ENCODE measurements at places on chromosomes 5 and 9.

- H3K36me3 ChIP-seq: no peaks in the 10 kb centered on the region
- DNase-seq: no peak
- no peak overlapping the region for H3K4me3 ChIP-seq
- H3K27ac ChIP-seq: no peak overlapping the region
- H3K4me1 ChIP-seq: peaks cover 16% of the 10 kb centered on the region
Measured at GRCh38 chr9:99011161-99011709, 67.5 kb downstream of the COL15A1 start.

GRCh38 chr9:99966716-99967115 is 60.3 kb downstream of the STX17 start:
- H3K4me1 ChIP-seq: no peaks in the 10 kb centered on the region
- H3K4me3 ChIP-seq: no peak overlapping the region
- no peak for DNase-seq
- H3K36me3 ChIP-seq: peaks cover 45% of the 10 kb centered on the region
- H3K27ac ChIP-seq: no peak overlapping the region

DNA sequence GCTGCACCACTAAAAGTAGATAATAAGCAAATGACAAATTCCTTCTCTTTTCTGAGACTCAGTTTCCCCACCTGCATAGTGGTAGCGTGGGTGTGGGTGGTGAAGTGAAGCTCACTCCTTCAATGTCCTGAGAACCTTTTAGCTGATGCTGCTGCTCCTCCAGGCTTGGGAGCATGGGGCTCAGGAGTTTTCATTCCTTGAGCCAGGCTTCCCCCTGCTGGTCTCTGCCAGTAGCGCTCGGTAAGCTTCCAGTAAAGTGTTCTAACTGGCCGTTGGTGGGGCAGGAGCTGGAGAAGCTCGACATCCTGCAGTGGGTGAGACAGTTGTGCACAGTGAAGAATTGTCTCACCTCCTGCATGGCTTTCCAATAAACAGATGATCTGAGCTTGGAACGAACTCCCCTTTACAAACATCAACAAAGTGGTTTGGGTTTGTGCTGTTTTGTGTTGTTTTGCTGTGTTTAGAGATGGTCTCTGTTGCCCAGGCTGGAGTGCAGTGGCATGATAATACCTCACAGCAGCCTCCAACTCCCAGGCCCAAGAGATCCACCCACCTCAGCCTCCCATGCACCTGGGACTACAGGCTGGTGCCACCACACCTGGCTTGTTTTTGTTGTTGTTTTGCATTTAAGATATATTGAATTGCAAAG is 34.6 kb downstream of the SPARC start:
- peak; percentile 38 for DNase-seq
- H3K27ac ChIP-seq: no peak overlapping the region
- no peaks in the 10 kb centered on the region for H3K36me3 ChIP-seq
- H3K4me3 ChIP-seq: no peak overlapping the region
- peaks cover 5% of the 10 kb centered on the region for H3K4me1 ChIP-seq

DNA sequence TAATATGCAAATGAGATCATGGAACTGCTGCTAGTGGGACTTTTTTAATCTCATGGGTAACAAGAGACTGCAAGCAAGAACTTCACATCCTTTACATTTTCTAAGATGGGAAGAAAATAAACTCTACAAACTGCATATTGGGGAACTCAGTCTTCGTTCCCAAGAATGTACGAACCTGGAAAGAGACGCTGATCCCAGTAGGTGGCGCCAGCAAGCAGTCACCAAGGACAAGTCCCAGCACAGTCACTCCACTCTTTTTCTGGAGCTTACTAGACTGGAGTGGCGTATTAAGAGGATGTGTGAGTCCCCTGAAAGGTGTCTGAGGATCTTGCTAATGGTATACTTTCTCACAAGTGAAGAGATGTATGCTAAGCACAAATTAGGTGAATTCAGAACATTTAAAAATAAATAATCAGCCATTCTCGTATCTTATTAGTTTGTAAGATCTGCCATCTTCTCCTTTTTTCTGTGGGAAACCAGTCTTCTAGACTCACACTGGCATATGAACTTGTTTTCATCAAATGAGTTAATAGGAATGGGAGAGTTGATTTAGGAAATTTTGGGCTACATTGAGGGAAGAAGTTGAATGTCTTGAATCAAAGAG is 16.0 kb upstream of the PUM3 start:
- DNase-seq: peak; percentile 29
- H3K4me3 ChIP-seq: no peak overlapping the region
- no peaks in the 10 kb centered on the region for H3K36me3 ChIP-seq
- H3K27me3 ChIP-seq: peaks cover 5% of the 10 kb centered on the region

DNA sequence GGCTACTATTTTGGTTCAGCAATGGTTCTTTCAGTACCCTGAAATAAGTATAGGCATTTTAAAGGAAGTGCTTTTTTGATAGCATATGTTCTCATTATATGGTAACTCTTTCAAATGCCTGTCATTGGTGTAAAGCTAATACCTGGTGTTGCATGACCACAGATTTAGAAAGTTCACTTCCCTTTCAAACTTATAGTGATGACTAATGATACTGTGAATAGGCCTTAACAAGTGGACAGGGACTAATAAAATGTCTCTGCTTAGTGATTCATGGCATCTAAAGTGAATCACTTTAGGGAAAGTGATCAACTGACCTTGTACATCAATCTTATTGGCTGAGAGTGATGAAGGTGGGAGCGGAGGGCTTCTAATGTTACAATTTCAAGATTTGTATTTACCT is 21.6 kb downstream of the MRPL22 start:
- no peaks in the 10 kb centered on the region for H3K4me1 ChIP-seq
- no peak for DNase-seq
- no peak overlapping the region for H3K4me3 ChIP-seq
- H3K36me3 ChIP-seq: peaks cover 78% of the 10 kb centered on the region

GRCh38 chr9:32384002-32384363 is 460 bp upstream of the ACO1 start:
- H3K27ac ChIP-seq: no peak overlapping the region
- H3K4me1 ChIP-seq: peaks cover 27% of the 10 kb centered on the region
- no peaks in the 10 kb centered on the region for H3K36me3 ChIP-seq
- peaks cover 5% of the 10 kb centered on the region for H3K27me3 ChIP-seq

- H3K27me3 ChIP-seq: no peaks in the 10 kb centered on the region
- no peak for DNase-seq
- H3K4me1 ChIP-seq: no peaks in the 10 kb centered on the region
- no peak overlapping the region for H3K4me3 ChIP-seq
- H3K27ac ChIP-seq: no peak overlapping the region
Measured at GRCh38 chr9:108612513-108612912, 243.3 kb downstream of the ACTL7B start.

- no peaks in the 10 kb centered on the region for H3K36me3 ChIP-seq
- H3K27me3 ChIP-seq: peaks cover 2% of the 10 kb centered on the region
- no peak overlapping the region for H3K4me3 ChIP-seq
- H3K27ac ChIP-seq: no peak overlapping the region
Measured at GRCh38 chr9:126304971-126305320, 21.7 kb upstream of the MVB12B start.

DNA sequence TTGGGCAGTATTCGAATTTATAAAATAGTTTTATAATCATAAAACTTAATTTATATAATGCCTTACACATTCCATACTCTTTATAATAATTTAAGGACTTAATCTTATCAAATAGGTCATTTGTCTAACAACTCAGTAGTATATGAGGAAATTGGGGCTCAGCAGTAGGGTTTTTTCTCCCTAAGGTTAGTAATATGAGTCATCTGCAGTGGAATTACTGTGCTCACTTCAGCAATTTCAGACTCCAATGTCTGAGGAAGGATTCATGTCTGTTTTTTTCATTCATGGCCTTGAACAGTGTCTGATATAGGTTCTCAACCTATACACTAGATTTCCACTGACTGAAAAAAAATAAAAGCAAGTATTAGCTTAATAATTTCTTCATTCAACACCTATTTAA is 7.4 kb downstream of the DMRTA1 start:
- no peaks in the 10 kb centered on the region for H3K4me1 ChIP-seq
- no peak overlapping the region for H3K4me3 ChIP-seq
- H3K36me3 ChIP-seq: no peaks in the 10 kb centered on the region
- H3K27ac ChIP-seq: no peak overlapping the region
- DNase-seq: no peak
- no peaks in the 10 kb centered on the region for H3K27me3 ChIP-seq

GRCh38 chr9:111957856-111958631 is 61.4 kb downstream of the UGCG start:
- no peak overlapping the region for H3K27ac ChIP-seq
- H3K4me1 ChIP-seq: peaks cover 13% of the 10 kb centered on the region

GRCh38 chr5:82426464-82427154 is 148.5 kb upstream of the RPS23 start:
- DNase-seq: no peak
- no peak overlapping the region for H3K4me3 ChIP-seq
- H3K27ac ChIP-seq: no peak overlapping the region
- H3K4me1 ChIP-seq: no peaks in the 10 kb centered on the region
- H3K36me3 ChIP-seq: no peaks in the 10 kb centered on the region

DNA sequence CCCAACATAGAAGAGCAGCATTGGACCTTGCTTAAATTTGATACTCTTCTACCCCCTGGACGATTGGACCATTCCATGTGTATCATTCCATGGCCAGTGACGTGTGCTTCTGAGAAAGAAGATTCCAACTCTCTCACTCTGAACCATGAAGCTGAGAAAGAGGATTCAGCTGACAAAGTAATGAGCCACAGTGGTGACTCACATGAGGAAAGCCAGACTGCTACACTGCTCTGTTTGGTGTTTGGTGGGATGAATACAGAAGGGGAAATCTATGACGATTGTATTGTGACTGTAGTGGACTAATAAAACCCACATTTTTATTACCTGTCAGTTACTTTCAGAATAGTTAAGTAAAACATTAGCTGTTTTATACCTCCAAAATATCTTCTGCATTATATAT is 7.5 kb downstream of the HSPA5 start:
- no peak overlapping the region for H3K27ac ChIP-seq
- DNase-seq: no peak
- H3K36me3 ChIP-seq: peaks cover 61% of the 10 kb centered on the region
- H3K4me1 ChIP-seq: peaks cover 16% of the 10 kb centered on the region
- H3K4me3 ChIP-seq: no peak overlapping the region

GRCh38 chr9:3285365-3286161 is 240.2 kb downstream of the RFX3 start:
- no peak overlapping the region for H3K4me3 ChIP-seq
- H3K4me1 ChIP-seq: no peaks in the 10 kb centered on the region
- H3K36me3 ChIP-seq: peaks cover 17% of the 10 kb centered on the region
- no peaks in the 10 kb centered on the region for H3K27me3 ChIP-seq

- H3K4me1 ChIP-seq: no peaks in the 10 kb centered on the region
- H3K27me3 ChIP-seq: no peaks in the 10 kb centered on the region
- no peaks in the 10 kb centered on the region for H3K36me3 ChIP-seq
- no peak overlapping the region for H3K4me3 ChIP-seq
Measured at GRCh38 chr9:98330831-98331230, 75.4 kb upstream of the TBC1D2 start.

GRCh38 chr5:149760854-149761187 is 30.7 kb downstream of the PPARGC1B start:
- no peak for DNase-seq
- no peak overlapping the region for H3K27ac ChIP-seq
- H3K4me1 ChIP-seq: no peaks in the 10 kb centered on the region
- no peak overlapping the region for H3K4me3 ChIP-seq
- no peaks in the 10 kb centered on the region for H3K27me3 ChIP-seq

- H3K27ac ChIP-seq: no peak overlapping the region
- H3K4me3 ChIP-seq: no peak overlapping the region
- no peak for DNase-seq
- H3K36me3 ChIP-seq: no peaks in the 10 kb centered on the region
- H3K27me3 ChIP-seq: no peaks in the 10 kb centered on the region
Measured at GRCh38 chr5:123710031-123710430, 198.1 kb downstream of the CSNK1G3 start.

- DNase-seq: no peak
- H3K4me1 ChIP-seq: no peaks in the 10 kb centered on the region
- no peaks in the 10 kb centered on the region for H3K36me3 ChIP-seq
- H3K27ac ChIP-seq: no peak overlapping the region
Measured at GRCh38 chr5:124402144-124402581, 344.3 kb downstream of the ZNF608 start.

- no peak overlapping the region for H3K4me3 ChIP-seq
- no peak for DNase-seq
- H3K36me3 ChIP-seq: no peaks in the 10 kb centered on the region
Measured at GRCh38 chr5:67289763-67290521, 93.3 kb upstream of the CD180 start.

- DNase-seq: no peak
- no peak overlapping the region for H3K27ac ChIP-seq
- H3K4me1 ChIP-seq: no peaks in the 10 kb centered on the region
- no peak overlapping the region for H3K4me3 ChIP-seq
- no peaks in the 10 kb centered on the region for H3K27me3 ChIP-seq
Measured at GRCh38 chr5:34978681-34979080, 49.3 kb downstream of the DNAJC21 start.
